AG04450 (cell line): ENCODE measurements at places on chromosomes 4 and X. TPM values are rescaled to one million over a fixed set of nuclear protein-coding genes. Genes with fewer than 3 reads are reported as not detected.

Gene ARMCX1
- 31.9 and 40.5 TPM in 2 replicates for polyA plus RNA-seq

Gene MAGEA3
- not detected in 2 replicates for polyA plus RNA-seq

Gene FAAH2
- 0.53 TPM in 1 of 2 replicates, not detected in the other for polyA plus RNA-seq

Gene TLR7
- polyA plus RNA-seq = not detected in 2 replicates

Gene IL13RA2
- polyA plus RNA-seq = 0.50 and 0.56 TPM in 2 replicates
